ENCODE measurements at places on chromosomes 4 and X.

- no peak for DNase-seq
These were observed 114.0 kb downstream of the ENPP6 start for GRCh38 chr4:184103527-184104264.

- no peak for DNase-seq
These were observed 2.8 kb downstream of the NLRP2B start for GRCh38 chrX:57677132-57677858.

DNA sequence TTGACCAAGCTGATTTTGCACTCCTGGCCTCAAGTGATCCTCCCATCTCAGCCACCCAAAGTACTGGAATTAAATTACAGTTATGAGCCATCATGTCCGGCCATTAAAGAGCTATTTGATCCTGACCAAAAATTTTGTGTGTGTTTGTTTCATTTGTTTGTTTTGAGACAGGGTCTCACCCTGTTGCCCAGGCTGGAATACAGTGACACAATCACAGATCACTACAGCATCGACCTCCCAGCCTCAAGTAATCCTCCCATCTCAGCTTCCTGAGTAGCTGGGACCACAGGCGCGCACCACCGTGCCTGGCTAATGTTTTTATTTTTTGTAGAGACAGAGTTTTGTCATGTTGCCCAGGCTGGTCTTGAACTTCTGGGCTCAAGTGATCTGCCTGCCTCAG is 82.9 kb upstream of the RBPJ start:
- DNase-seq, result no peak

GRCh38 chrX:126339928-126340327 is 173.8 kb upstream of the DCAF12L2 start:
- DNase-seq, result no peak

GRCh38 chr4:80307774-80308465 is 27.6 kb upstream of the CFAP299 start:
- no peak for DNase-seq

- no peak for DNase-seq
These were observed 7.8 kb downstream of the FRMPD3 start for GRCh38 chrX:107457289-107457688.

DNA sequence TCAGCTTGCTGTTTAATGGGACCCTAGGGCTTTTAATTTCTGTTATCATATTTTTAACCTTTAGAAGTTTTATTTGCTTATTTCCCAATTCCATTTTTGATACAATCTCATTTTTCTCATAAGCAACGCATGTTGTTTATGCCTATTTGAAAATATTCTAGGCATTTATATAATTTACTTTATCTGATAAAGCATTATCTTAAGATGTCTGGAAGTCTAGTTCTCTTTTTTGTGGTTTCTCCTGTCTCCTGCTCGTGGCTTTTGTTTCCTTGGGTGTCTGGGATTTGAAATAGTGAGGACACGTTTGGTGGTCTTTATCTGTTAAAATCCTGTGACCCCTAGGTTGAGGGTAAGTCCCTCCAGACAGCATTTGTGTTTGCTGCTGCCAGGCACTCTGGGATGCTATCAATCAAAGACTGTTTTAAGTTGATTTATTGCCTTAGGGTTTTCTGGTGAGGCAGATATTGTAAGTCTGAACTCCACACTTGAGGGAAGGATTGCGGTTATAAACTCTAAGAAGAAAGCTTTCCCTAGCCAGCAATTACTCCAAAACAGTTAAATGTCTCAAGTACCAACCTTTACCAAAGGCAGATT is 208.0 kb downstream of the PRDM5 start:
- no peak for DNase-seq

GRCh38 chrX:83916525-83916924 is 55.6 kb downstream of the CYLC1 start:
- DNase-seq, result no peak

GRCh38 chr4:89610236-89610635 is 226.7 kb downstream of the SNCA start:
- no peak for DNase-seq

DNA sequence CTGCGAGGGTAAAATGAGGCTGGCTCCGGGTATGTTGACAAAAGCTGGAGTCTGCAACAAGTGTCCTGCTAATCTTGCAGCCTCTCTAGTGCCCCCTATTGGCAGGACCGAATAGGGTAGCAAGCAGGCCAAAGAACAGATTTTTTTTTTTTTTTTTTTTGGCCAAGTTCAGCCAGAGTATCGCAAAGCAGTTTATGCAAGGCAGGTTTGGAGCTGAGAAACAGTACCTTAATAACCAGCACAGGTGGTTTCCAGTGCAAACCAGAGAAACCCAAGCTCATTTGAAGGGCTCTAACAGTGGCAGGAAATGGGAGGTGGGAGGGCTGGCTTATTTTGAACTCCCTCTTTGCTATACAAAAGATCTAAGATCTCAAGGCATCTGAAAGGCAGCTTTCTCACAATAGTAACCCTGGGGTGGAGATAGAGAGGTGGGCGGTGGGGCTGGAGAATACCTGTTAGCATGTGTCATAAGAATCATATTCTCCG is 38.2 kb upstream of the OCIAD2 start:
- no peak for DNase-seq

- DNase-seq, result no peak
These were observed 345.1 kb downstream of the ARHGAP10 start for GRCh38 chr4:148076964-148077363.

DNA sequence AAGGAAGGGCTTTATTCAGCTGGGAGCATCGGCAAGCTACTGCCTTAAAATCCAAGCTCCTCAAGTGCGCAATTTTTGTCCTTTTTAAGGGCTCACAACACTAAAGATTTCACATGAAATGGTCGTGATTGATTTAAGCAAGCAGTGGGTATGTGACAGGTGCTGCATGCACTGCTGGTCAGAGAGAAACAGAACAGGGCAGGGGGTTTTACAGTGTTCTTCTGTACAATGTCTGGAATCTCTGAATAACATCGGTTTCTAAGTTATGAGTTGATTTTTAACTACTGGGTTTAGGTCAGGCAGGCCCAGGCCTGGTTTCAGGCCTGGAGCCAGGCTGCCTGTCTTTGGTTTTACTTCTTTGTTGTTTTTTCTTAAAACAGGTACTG is 6.0 kb downstream of the UGT2B17 start:
- DNase-seq, result no peak

GRCh38 chr4:28227764-28228163 is 1367.1 kb downstream of the STIM2 start:
- no peak for DNase-seq

- no peak for DNase-seq
These were observed 244.1 kb upstream of the EDNRA start for GRCh38 chr4:147236806-147237205.

GRCh38 chr4:84803720-84804119 is 162.8 kb downstream of the WDFY3 start:
- no peak for DNase-seq

- DNase-seq, result no peak
These were observed 105.3 kb upstream of the SMIM10 start for GRCh38 chrX:134885336-134886001.

GRCh38 chr4:158671665-158671914 is at the start of gene C4orf46:
Gene C4orf46, minus strand, starts transcription at chr4:158671887. Its CDS starts 86 bp downstream, at chr4:158671801.
- no peak for DNase-seq

- no peak for DNase-seq
These were observed 47.9 kb downstream of the FHL1 start for GRCh38 chrX:136195247-136195646.

All from stimulated activated CD4-positive, alpha-beta T cell treated with anti-CD3 and anti-CD28 coated beads, Interleukin-1b, Interleukin-23, amount 100 ng/mL, for 24 hours (primary cell).